ENCODE measurements at places on chromosomes 6 and 20. TPM values are rescaled to one million over a fixed set of nuclear protein-coding genes. Genes with fewer than 3 reads are reported as not detected.

- no peak for DNase-seq
These were observed 419 bp upstream of the SNHG17 start for GRCh38 chr20:38435555-38435939.

TBP gene
- total RNA-seq = 18.5 TPM

DNA sequence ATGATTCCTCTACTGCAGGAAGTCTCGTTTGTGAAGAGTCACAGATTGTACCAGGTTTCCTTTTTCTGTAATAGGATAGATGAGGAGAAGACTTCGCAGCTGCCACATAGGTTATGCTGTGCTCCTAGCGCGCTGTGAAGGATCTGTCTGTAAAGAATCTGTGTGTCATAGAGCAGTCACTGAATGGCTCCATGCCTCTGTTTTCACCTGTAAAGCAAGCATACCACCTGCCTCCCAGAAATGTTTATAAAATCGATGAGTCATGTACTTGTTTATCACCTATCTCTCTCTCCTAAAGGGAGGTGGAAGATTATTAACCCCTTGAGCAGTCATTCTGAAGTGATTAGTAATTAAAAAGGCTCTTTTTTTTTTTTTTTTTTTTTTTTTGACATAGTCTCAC lies 86.6 kb downstream of the TFAP2B start:
- no peak for DNase-seq

DNA sequence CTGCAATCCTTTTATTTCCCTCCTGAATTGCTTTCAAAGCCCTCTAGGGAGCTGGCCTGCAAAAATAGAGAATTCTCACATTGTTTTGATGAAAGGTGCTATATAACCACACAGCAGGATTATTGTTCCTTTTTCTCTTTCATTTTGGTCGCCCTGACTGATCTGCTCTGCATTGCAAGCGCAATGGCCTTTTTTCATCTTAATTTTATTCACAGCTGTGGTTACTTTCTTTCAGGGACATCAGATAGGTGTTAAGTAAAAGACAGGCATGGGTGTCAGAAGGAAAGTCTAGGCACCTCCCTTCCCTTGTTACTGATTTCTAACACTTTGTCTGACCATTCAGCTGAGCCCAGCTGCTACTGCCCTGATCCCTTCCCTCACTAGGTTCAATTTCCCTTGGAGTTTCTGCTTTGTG lies 850.5 kb upstream of the MAP3K7 start:
- no peak for DNase-seq

DNA sequence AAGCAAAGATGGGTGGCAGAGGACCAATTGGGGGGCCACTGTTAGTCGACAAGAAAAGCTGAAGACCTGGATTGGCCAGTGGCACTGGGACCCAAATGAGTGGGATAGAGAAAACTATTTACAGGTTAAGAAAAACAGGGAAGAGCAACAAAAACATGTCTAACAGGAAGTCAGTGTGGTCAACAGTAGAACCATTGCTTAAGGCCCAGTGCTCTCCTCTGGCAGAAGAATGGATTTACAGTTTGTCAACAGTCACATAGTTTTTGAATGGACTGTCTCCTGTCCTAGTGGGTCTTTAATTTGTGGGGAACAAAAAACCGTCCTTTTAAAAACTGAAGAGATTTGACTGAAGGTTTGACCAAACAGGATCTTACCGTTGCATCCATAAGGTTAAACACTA lies 12.1 kb upstream of the WTAP start:
- DNase-seq = no peak

DNA sequence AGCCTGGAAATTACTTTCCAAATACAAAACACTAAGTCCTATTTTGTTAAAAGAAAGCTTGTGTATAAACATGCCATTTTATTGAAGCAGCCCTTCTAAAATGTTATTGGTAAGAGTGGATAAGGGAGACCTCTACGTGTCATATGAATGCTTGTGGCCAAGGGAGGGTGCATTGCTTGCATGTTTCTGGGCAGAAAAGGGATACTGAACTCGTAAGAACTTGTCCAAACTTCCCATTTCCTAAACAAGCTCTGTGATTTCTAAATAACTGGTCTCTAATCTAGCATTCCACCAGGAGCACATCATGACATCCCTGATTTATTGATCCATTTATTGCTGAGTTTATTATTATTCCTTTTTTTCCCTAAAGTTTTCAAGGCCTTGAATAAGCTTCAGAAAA lies 474.1 kb downstream of the CD109 start:
- peak; percentile 24 for DNase-seq

- no peak for DNase-seq
These were observed 136.6 kb downstream of the COL9A1 start for GRCh38 chr6:70166088-70166958.

DNA sequence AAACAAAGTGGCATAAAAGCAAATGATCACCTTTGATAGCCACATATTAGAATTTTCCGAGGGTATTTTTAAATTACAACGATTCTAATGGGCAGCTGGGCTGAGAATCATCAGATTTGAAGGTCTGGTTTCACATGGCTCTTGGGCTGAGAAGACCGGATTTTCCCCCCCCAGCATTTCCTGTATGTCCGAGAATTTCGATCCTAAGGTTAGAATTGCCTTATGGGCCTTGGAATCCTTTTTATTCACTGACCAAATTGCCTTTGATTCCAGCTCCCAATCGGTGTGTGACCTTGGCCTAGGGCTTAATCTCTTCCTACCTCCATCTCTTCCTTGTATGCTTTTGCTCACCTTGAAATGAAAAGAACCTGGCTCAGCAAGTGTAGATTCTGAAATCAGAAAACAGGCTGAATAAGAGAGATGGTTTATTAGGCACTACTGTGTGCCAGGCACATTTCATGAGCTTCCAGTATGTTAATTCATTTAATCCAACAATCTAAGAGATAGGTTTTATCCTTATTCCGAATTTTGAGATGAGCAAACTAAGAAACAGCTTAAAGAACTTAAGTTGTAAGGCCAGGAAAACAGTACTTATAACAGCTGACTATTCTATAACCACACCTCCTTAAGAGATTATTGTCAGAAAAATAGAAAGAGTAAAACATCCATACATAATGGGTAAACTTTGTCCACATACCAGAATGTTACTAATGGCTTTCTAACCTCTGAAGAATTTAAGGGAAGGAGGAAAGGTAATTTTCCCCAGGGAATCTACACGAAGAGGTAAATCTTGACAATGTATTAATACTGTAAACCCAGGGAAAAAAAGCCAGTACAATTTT lies 39.4 kb downstream of the HFE start:
- DNase-seq = no peak

Data from uterus (tissue), 4 donors.